Neural cell (in vitro differentiated cells): ENCODE measurements at places on chromosomes 7 and 10. TPM values are rescaled to one million over a fixed set of nuclear protein-coding genes. Genes with fewer than 3 reads are reported as not detected.

Gene KBTBD2
- 68.4 and 70.1 TPM in 2 replicates for polyA plus RNA-seq

Gene NUDT13
- polyA plus RNA-seq = 1.8 and 3.2 TPM in 2 replicates

Gene FANK1
- 3.1 and 3.8 TPM in 2 replicates for polyA plus RNA-seq

Gene C7orf33
- polyA plus RNA-seq = not detected in 2 replicates

Gene PON3
- not detected in 2 replicates for polyA plus RNA-seq

Gene TAS2R4
- 2.3 and 2.4 TPM in 2 replicates for polyA plus RNA-seq

Gene CCSER2
- polyA plus RNA-seq = 35.1 and 38.3 TPM in 2 replicates

Gene CYCS
- polyA plus RNA-seq = 151 and 198 TPM in 2 replicates

Gene SH2B2
- polyA plus RNA-seq = 21.6 and 27.3 TPM in 2 replicates

Gene CUZD1
- not detected in 2 replicates for polyA plus RNA-seq

Gene KAZALD1
- 1.2 and 1.6 TPM in 2 replicates for polyA plus RNA-seq

Gene NCF1
- 0.70 TPM in 1 of 2 replicates, not detected in the other for polyA plus RNA-seq

Gene CXCL12
- polyA plus RNA-seq = 0.14 and 0.54 TPM in 2 replicates

Gene GIMAP8
- not detected in 2 replicates for polyA plus RNA-seq

Gene CALML5
- polyA plus RNA-seq = not detected in 2 replicates

Gene DRGX
- not detected in 2 replicates for polyA plus RNA-seq

Gene COL26A1
- polyA plus RNA-seq = 36.6 and 39.0 TPM in 2 replicates

Gene WDR37
- polyA plus RNA-seq = 31.2 and 32.3 TPM in 2 replicates

Gene EIF5AL1
- 0.08 and 0.21 TPM in 2 replicates for polyA plus RNA-seq

Gene GARIN1A
- polyA plus RNA-seq = 1.7 and 2.8 TPM in 2 replicates

Gene SAMD9
- polyA plus RNA-seq = not detected in 2 replicates

Gene TLX1
- polyA plus RNA-seq = not detected in 2 replicates

Gene SMARCD3
- 199 and 216 TPM in 2 replicates for polyA plus RNA-seq

Gene PON1
- polyA plus RNA-seq = 0.25 TPM in 1 of 2 replicates, not detected in the other

Gene SPDYE6
- polyA plus RNA-seq = not detected in 2 replicates

Gene HTRA1
- polyA plus RNA-seq = 1.4 and 1.7 TPM in 2 replicates

Gene PCGF6
- 20.4 and 31.3 TPM in 2 replicates for polyA plus RNA-seq

Gene ANLN
- polyA plus RNA-seq = 4.2 and 5.8 TPM in 2 replicates

Gene C10orf71
- not detected in 2 replicates for polyA plus RNA-seq

Gene ITGB8
- polyA plus RNA-seq = 11.2 and 12.2 TPM in 2 replicates

Gene OR2A7
- polyA plus RNA-seq = not detected in 2 replicates

Gene FAM25G
- polyA plus RNA-seq = not detected in 2 replicates

Gene MMRN2
- polyA plus RNA-seq = 0.15 TPM in 1 of 2 replicates, not detected in the other

Gene RAPGEF5
- polyA plus RNA-seq = 37.8 and 48.0 TPM in 2 replicates

Gene FGL2
- 0.10 and 0.22 TPM in 2 replicates for polyA plus RNA-seq

Gene ADAMTS14
- polyA plus RNA-seq = 0.04 TPM in 1 of 2 replicates, not detected in the other

Gene ZNF248
- 0.24 TPM in 1 of 2 replicates, not detected in the other for polyA plus RNA-seq

Gene SEMA3C
- 377 and 386 TPM in 2 replicates for polyA plus RNA-seq

Gene PTF1A
- polyA plus RNA-seq = not detected in 2 replicates

Gene AKR1C4
- polyA plus RNA-seq = not detected in 2 replicates

Gene KCND2
- 10.4 and 11.0 TPM in 2 replicates for polyA plus RNA-seq

Gene CYP26C1
- polyA plus RNA-seq = not detected in 2 replicates

Gene PNLIP
- not detected in 2 replicates for polyA plus RNA-seq

Gene UTF1
- not detected in 2 replicates for polyA plus RNA-seq

Gene ELMO1
- 12.2 and 18.1 TPM in 2 replicates for polyA plus RNA-seq

Gene NACAD
- 8.5 and 14.5 TPM in 2 replicates for polyA plus RNA-seq

Gene TAS2R41
- not detected in 2 replicates for polyA plus RNA-seq

Gene OPN1SW
- polyA plus RNA-seq = 1.2 and 1.9 TPM in 2 replicates

Gene RGS10
- 2.6 TPM in 1 of 2 replicates, not detected in the other for polyA plus RNA-seq

Gene LRRC4
- 15.7 and 15.8 TPM in 2 replicates for polyA plus RNA-seq

Gene GTF2IRD2
- polyA plus RNA-seq = 17.7 and 19.9 TPM in 2 replicates

Gene MEIG1
- polyA plus RNA-seq = 2.0 TPM in 1 of 2 replicates, not detected in the other

Gene ERVW-1
- not detected in 2 replicates for polyA plus RNA-seq

Gene NHLRC2
- polyA plus RNA-seq = 11.8 and 13.0 TPM in 2 replicates

Gene SUN3
- not detected in 2 replicates for polyA plus RNA-seq
